ENCODE measurements at places on chromosomes 7 and 10. TPM values are rescaled to one million over a fixed set of nuclear protein-coding genes. Genes with fewer than 3 reads are reported as not detected.

MYL7 gene
- not detected for total RNA-seq

LRRN3 gene
- total RNA-seq: 42.7 TPM

- no peak for DNase-seq
Observed at GRCh38 chr10:11153245-11153644, 135.6 kb downstream of the CELF2 start.

MSS51 gene
- total RNA-seq: 5.0 TPM

DNA sequence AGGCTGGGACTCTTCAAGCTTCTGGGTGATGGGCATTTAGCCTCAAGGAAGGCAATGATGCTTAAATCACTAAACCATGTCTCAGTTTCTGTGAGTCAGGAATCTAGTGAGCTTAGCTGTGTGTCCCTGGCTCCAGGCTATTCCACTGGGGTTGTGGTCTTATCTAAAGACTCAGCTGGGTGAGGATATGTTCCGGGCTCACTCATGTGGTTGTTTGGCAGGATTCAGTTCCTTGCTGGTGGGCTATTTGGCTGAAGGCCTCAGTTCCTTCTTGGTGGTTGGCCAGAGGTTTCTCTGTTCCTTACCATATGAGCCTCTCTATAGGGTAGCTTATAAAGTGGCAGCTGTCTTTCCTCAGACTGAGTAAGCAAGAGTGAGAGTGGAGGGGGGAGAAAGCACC lies 12.0 kb downstream of the EVX1 start:
- no peak for DNase-seq

ZNF727 gene
- total RNA-seq: 0.25 TPM

HOXA13 gene
- total RNA-seq: not detected

ADIRF gene
- not detected for total RNA-seq

GBF1 gene
- 44.7 TPM for total RNA-seq

GRCh38 chr10:24041034-24041433 lies 167.9 kb upstream of the KIAA1217 start:
- no peak for DNase-seq

- DNase-seq: no peak
Observed at GRCh38 chr10:111833251-111833650, 350.3 kb downstream of the GPAM start.

DNA sequence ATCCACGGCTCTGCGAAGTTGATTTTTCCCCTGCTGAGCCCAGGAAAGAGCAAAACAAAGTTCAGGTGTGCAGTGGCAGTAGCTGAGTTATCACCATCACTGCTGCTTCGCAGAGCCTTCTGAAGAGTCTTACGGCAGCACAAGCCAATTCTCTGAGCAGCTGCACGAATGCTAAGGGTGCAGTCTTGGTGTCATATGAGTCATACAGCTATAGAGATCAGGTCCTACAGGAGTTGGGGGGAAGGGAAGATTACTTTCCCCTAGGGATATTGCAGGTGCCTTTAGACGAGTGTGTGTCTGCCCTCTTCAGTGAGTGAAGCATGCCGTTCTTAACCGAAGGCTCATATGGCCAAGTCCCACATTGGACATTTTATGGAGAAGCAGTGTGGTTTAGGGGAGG lies 227.8 kb downstream of the CELF2 start:
- no peak for DNase-seq

- DNase-seq: no peak
Observed at GRCh38 chr10:1206101-1206500, 149.9 kb downstream of the WDR37 start.

DNA sequence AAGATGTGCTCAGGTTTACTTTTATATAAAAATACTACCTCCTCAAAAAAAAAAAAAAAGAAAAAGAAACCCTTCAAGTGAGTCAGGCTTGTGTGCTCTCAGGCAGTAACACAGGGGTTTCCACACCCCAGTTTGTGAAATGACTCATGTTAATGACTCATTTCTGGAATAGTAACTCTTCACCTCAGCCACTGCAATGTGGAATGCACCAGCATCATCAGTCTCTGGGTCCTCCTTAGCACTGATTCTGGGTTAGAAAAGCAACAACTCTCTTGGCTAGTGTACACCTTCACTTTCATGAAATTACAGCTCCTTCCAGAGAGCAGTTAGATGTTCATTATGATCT lies 110.6 kb downstream of the EMX2 start:
- DNase-seq: no peak

CCL24 gene
- not detected for total RNA-seq

DNA sequence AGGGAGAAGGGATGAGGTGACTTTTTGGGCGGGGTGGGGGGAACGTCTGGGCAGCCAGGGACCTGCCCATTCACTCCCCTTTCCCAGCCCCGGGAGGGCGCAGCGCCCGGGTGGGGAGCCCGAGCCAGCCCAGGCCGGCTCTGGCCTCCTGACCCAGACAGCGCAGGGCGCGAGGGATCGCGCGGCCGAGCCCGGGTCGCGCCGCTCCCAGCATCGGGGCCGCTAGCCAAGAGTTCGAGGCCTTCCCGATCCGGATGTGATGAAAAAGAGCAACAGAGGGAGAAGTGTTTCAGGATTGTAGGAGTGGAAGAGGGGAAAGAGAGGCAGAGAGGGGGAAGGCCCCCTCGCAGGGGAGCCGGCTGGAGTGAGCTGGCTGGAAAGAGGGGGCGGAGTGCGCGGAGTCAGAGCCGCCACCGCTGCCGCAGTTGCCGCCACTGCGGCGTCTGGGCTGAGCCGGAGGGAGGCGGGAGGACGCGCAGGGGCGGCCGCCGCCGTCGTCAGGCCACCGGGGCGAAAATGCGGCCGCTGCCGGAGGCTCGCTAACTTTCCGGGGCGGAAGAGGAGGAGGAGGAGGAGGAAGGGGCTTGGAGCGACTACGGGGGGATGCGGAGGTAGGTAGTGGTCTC lies at the start of gene MDFIC:
TSS of gene MDFIC (plus strand) at position 69 of the 626 bp plus-strand sequence. CDS start 940 bp downstream, outside the sequence.
- peak; percentile 63 for DNase-seq

DNA sequence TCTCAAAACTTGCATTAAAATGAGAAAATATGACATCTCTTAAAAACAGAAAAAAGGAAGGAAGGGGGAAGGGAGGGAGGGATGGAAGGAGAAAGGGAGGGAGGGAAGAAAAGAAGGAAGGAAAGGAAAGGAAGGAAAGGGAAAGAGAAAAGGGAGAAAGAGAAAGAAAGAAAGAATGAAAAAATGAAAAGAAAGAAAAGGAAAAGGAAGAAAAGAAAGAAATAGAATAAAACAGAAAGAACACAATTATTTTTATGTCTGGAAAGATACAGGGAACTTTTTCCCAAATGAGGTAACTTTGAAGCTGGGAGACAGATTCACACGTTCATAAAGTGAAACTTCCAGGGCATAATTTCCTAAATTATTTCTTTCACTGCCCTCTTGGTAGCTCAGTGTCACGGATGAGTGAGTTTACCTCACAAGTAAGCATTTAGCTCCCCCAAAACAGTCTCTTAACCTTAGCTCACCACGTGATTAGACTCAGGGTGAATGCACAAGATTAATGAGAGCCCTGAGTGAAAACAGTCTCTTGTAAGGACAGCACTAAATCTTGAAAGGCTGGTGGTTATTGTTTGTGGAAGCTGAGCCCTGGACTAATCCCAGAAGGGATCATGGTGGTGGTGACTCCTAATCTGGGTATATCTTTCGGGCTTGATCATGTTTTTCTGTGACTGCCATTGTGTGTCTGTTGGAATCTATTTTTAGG lies 74.1 kb upstream of the HDAC9 start:
- DNase-seq: no peak

GRCh38 chr10:17673471-17674061 lies 29.6 kb downstream of the STAM start:
- peak; percentile 40 for DNase-seq

GRCh38 chr7:81150951-81151361 lies 232.1 kb upstream of the SEMA3C start:
- DNase-seq: no peak

ERVW-1 gene
- total RNA-seq: not detected

DNA sequence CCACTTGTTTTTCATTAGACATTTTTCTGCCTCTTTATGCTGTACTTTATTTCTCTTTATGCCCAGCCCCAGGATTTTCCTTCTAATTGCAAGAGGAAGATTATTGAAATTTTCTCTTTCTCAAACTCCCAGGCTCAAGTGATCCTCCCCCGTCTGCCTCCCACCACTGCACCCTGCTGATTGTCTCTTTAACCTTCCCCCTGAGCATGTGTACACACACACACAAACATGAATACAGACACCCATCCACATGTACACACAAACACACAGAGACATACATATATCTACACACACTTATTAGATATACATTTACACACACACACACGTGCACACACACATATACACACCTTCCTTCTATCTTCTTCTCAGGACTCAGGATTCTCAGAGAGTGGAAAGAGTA lies 37.3 kb upstream of the MAP3K8 start:
- DNase-seq: no peak

- no peak for DNase-seq
Observed at GRCh38 chr7:103915680-103916357, 73.6 kb downstream of the RELN start.

HYCC1 gene
- 16.2 TPM for total RNA-seq

DNA sequence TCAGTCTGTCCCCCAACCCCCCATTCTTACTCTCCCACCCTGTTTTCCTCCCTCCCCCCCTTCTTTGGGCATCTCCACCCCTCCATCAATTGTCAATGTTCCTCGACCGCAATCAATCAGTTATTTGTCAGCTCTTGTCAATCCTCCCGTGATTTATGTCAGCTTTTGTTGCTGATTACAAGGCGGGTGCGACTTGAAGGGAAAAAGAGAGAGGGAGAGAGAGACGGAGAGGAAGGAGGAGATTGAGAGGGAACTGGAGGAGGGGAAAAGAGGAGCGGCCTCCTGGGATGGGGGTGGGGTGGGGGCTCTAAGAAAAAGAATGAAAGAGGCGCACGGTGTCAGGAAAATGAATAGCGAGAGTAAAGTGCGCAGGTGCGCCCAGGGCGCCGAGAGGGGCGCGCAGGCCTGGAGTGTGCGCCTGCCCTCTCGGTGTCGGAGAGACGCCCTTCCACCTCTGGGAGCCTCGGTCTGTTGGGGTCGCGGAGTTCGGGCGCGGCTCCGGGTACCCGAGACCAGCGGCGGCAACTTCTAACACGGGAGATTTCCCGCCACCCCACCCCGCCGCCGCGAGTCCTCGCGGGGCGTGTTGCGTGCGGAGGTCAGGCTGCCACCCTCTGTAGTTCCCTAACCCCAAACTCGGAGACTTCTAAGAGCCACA lies 1.1 kb upstream of the ZNF503 start:
- DNase-seq: no peak

GRCh38 chr10:16652154-16652553 lies 130.5 kb upstream of the C1QL3 start:
- no peak for DNase-seq

TRIP6 gene
- 7.6 TPM for total RNA-seq

SLC12A9 gene
- 63.7 TPM for total RNA-seq

GRCh38 chr10:61618388-61618961 lies 44.3 kb upstream of the CABCOCO1 start:
- DNase-seq: no peak

DNA sequence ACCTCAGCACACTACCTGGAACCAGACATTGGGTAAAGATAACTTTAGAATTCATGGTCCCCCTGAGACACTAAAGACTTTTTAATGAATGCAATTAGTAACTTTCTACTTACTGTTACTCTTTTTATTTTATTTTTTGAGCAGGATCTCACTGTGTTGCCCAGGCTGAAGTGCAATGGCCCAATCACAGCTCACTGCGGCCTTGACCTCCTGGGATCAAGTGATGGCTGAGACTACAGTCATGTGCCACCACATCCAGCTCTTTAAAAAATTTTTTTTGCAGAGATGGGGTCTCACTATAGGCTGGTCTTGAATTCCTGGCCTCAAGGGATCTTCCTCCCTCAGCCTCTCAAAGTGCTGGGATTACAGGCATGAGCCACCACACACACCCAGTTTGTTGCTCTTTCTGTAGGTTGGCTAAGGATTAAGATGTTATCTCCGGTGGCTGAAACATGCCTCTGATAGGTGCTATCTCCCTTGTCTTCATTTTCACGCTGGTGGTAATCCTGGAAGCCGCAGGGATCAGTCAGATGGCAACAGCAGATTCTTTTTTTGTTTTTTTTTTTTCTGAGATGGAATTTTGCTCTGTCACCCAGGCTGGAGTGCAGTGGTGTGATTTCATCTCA lies 128.3 kb downstream of the TCF7L2 start:
- DNase-seq: no peak

DNA sequence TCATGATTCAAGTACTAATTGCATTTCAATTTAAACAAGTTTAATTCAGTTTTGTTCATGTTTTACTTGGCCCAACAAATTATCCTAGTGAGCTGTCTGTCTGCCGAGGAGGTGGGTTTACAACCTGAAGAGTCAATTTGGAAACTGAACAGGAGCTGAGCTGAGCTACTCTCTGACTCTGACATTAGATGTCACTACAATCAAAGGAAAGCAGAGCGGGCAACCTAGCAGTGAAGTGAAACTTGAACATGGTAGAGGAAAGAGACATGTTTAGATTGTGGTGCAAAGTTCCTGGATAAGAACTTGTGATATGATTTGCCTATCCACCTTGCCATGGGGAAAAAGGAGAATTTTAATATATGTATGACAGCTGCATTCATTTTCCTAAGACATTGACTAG lies 9.6 kb upstream of the AGR3 start:
- peak; percentile 37 for DNase-seq

SDK1 gene
- 0.06 TPM for total RNA-seq

GRCh38 chr7:99429756-99430155 lies 8.8 kb downstream of the PTCD1 start:
- DNase-seq: no peak

SUN3 gene
- not detected for total RNA-seq

DNA sequence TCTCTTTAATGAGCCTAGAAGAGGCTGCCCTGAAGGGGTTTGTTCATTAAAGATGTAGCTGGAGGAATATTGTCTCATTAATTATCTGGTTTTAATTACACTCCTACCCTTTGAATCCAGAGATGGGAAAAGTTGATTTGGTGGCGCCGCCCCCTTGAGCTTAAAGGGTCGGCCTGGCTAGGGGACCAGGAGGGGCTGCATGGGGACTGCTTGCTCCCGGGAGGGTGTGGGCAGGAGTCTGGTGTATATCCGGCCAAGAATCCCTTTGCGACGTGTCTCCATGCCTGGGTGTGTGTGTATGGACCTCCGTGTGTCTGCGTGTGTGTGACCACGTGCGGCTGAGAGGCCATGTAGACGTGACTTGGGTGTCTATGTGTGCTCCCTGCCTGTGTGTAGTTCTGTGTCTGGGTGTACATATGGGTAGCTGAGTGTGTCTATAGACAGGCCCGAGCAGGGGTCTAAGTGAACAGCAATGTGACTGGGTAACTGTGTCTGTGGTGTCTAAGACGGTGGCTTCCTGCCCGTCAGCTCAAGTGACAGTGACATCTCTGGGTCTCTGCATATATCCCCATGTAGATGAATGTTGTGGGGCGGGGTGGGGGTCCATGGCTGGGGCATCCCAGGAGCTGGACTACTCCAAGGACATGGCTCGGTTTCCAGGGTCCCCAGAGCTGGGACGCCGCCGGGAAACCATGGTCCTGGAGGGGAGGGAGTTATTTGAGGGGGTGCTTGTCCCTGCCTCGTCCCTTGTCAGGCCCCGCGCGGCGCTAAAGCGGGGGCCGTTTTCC lies 10.7 kb downstream of the LBX1 start:
- DNase-seq: no peak

IGFBP3 gene
- total RNA-seq: 19.0 TPM

DNA sequence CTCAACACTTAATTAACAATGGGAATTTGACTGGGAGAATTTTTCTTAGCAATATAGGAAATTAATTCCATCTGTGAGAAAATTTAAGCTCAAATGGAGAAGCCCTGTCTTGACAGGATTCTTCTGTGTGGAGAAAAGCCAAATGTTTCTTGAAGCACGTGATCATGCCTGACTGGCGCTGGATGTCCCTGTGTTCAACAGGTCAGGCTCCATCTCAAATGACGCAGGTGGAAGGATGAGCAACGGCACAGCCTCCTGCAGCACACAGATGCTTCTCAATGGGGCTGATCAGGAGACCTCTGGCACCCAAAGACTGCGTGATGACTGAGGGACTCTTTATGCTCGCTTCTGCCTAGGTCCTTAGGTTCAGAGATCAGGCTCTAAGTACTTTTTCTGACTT lies 143.8 kb downstream of the RSU1 start:
- no peak for DNase-seq

MLXIPL gene
- total RNA-seq: not detected
